ENCODE measurements at places on chromosomes 12 and 14. TPM values are rescaled to one million over a fixed set of nuclear protein-coding genes. Genes with fewer than 3 reads are reported as not detected.

DNA sequence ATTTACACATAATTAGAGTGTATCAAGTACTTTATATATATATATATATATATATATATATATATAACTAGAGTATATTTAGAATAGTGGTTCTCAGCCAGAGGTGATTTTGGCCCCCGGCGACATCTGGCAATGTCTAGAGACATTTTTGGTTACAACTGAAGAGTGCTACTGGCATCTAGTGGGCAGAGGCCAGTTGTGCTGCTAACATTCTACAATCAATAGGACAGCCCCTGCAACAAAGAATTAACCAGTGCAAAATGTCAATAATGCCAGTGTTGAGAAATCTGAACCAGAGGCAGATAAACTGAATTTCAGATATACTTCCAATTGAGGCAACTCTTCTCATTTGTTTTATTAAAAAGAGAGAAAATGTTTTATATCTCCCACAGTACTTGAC is 8.9 kb downstream of the GTF2A1 start:
- H3K27me3 ChIP-seq = no peaks in the 10 kb centered on the region
- H3K27ac ChIP-seq = no peak overlapping the region
- DNase-seq = peak; percentile 27
- H3K36me3 ChIP-seq = peaks cover 94% of the 10 kb centered on the region
- H3K4me1 ChIP-seq = no peaks in the 10 kb centered on the region

DNA sequence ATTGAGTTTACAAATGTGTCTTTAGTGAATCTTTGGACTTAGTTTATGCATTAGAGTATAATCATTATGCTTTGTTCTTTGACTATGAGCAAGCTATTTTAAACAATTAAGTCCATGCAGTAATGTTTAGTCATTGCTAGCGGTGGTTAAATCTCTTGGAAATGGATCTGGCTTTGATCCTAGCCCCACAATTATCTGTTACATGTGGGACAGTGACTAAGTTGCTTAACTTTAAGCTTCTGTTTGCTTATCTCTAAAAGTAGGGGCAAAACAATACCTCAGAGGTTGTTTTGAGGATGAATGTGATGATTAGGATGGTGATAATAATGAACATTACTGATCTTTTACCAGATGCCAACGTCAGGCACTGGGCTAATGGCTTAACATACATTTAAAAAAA is 124.2 kb downstream of the NPAS3 start:
- H3K36me3 ChIP-seq = no peaks in the 10 kb centered on the region
- no peaks in the 10 kb centered on the region for H3K4me1 ChIP-seq
- no peak for DNase-seq
- no peak overlapping the region for H3K27ac ChIP-seq
- H3K4me3 ChIP-seq = no peak overlapping the region
- no peaks in the 10 kb centered on the region for H3K27me3 ChIP-seq

- H3K4me1 ChIP-seq = peaks cover 5% of the 10 kb centered on the region
- H3K27ac ChIP-seq = no peak overlapping the region
- H3K4me3 ChIP-seq = no peak overlapping the region
- no peaks in the 10 kb centered on the region for H3K36me3 ChIP-seq
Measured at GRCh38 chr12:31558521-31558920, 32.4 kb downstream of the DENND5B start.

Gene KRT83
- total RNA-seq = not detected

GRCh38 chr12:4852308-4852707 is 57.4 kb upstream of the KCNA1 start:
- H3K4me3 ChIP-seq = no peak overlapping the region
- no peak for DNase-seq
- no peaks in the 10 kb centered on the region for H3K36me3 ChIP-seq
- H3K4me1 ChIP-seq = no peaks in the 10 kb centered on the region
- no peak overlapping the region for H3K27ac ChIP-seq

DNA sequence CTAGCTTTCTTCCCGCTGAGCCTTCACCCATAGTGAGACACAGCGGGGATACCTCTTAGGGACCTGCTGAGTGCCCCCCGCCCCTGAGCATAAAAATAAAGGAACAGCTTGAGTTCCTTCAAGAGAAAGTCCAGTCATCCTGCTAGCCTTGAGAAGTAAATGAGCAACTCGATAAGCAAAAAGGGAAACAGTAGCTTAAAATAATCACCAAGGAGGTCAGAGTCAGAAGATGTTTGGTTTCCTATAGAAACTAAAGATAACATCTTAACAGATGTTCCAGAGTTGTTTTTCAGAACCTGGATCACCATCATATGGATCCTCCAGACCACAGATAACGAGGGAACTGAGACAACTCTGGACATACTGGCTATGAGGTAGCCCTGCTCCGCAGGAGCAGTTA is 94.0 kb downstream of the BCAT1 start:
- no peaks in the 10 kb centered on the region for H3K4me1 ChIP-seq
- H3K36me3 ChIP-seq = no peaks in the 10 kb centered on the region
- no peak for DNase-seq
- H3K4me3 ChIP-seq = no peak overlapping the region
- no peak overlapping the region for H3K27ac ChIP-seq

- H3K27ac ChIP-seq = no peak overlapping the region
- DNase-seq = no peak
- peaks cover 7% of the 10 kb centered on the region for H3K27me3 ChIP-seq
- H3K36me3 ChIP-seq = no peaks in the 10 kb centered on the region
- H3K4me1 ChIP-seq = no peaks in the 10 kb centered on the region
- H3K4me3 ChIP-seq = no peak overlapping the region
Measured at GRCh38 chr12:100528034-100528433, 45.5 kb upstream of the GAS2L3 start.

Gene ACVRL1
- 18.9 TPM for total RNA-seq
